CD4-positive, alpha-beta T cell treated with Interleukin-4 for 1 hour (primary cell): ENCODE measurements at places on chromosomes 2 and 18.
A peak's percentile ranks its signal among the peaks of the same experiment; 100 is the strongest.

- no peak for DNase-seq
Observed at GRCh38 chr2:233862261-233862768, 5.9 kb downstream of the MSL3B start.

- DNase-seq = no peak
Observed at GRCh38 chr2:233892793-233893192, 24.4 kb upstream of the TRPM8 start.

DNA sequence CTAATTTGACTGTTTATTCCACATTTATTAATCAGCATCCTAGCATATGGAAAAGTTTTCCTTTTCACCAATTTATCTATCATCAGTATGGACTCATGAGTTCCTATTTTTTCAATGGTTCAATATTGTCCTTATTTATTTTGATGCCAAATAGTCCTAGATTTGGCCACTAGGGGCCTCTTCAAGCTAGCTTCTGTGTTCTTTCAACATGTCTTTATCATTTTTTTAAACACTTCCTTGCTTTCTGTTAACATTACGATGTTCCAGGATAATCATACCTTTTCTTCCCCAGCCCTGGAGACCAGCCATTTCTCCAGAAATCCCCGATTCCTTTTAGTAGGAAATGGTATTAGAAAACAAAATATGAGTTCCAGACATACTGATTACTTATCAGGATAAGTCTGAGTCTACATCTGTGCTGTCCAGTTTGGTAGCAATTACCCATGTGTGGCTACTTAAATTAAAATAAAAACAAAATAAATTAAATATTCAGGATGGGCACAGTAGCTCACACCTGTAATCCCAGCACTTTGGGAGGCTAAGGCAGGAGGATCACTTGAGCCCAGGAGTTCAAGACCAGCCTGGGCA is 70.6 kb downstream of the RPE start:
- DNase-seq = peak; percentile 2

DNA sequence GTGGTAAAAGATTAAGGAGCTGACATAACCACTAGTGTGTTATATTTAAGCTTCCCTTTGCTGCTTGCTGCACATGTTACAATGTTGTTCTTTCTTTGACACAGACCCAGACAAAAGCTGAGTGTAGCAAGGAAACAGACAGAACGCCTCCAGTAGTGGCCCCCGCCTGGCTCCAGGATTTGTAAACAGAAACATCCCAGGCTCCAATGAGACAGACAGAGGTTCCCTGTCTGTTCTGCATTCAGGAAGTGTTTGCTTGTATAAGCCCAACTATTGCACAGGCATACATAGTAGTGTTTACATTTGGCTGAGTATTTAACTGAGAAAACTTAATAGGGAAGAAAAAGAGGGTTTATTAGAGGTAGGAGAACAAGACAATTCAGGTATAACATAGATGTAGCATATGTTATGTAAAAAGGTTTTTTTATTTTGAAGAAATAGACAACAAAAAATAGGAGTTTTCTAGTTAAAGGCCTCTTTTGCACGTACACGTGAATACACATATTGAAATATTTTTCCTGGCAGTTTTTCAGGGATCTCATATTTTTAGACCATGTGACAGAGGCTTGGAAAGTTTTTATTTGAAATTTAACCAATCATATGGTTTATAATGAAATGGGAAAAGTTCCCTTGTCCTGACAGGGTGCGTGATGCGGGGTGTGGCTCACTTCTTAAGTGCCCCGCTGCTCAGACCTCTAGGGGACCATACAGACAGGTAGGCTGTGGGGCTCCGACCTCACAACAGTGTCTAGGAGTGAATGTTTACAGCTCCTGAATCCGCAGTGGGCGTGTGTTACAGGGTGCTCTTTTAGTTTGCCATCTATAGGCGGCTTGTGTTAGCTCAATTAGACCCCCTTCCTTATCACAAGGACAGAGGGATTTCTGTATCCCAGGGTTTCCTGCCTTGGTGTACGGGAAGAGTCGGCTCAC is 118.4 kb downstream of the BMPR2 start:
- DNase-seq = no peak

- no peak for DNase-seq
Observed at GRCh38 chr18:33745871-33746545, 168.0 kb downstream of the ASXL3 start.

GRCh38 chr18:48796491-48797205 is 154.1 kb downstream of the SMAD7 start:
- DNase-seq = no peak

GRCh38 chr18:39198376-39198775 is 1632.8 kb upstream of the CELF4 start:
- DNase-seq = no peak

DNA sequence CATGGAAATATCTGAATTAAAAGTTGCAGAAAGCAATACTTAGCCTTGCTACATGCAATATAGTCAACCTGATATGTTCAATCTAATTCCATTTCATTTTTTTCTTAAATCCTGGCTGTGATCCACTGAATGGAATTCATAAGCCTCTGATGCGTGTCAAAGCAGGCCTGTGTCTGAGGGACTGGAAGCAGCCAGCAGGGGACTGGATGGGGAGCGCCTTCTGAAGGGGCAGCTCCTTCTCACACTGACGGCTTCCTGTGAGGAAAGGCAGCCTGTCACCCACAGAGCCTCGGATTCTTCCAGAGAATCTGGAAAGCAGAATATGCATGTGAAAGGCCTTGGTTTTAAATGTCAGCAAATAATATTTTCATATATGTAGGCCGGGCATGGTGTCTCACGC is 73.5 kb downstream of the KCNF1 start:
- no peak for DNase-seq

DNA sequence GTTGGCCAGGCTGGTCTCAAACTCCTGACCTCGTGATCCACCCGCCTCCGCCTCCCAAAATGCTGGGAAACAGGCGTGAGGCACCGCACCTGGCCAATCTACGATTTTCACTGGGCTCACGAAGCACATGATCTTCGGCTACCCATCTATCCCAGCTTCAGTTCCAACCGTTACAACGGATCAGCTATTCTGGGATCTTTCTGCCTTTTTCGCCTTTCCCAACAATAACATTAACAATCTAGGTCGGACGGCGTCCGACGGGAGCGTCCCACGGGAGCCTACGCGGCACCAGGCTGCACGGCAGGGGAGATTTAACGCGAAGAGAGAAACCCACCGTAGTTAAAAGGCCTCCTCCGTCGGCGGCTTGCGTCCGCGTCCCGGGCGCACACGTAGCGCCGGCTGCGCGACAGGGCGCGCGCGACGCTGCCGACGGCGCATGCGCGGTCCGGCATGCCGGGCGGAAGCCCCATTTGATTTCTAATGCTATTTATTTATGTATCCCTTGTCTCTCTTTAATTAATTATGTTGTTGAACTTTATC is at the start of gene MSL3B:
Gene MSL3B, minus strand, starts transcription at position 394 of the 540 bp plus-strand sequence.
- peak; percentile 52 for DNase-seq

GRCh38 chr2:13481201-13481600 is 764.5 kb downstream of the TRIB2 start:
- no peak for DNase-seq

GRCh38 chr2:120367649-120368048 is 21.7 kb downstream of the INHBB start:
- no peak for DNase-seq

DNA sequence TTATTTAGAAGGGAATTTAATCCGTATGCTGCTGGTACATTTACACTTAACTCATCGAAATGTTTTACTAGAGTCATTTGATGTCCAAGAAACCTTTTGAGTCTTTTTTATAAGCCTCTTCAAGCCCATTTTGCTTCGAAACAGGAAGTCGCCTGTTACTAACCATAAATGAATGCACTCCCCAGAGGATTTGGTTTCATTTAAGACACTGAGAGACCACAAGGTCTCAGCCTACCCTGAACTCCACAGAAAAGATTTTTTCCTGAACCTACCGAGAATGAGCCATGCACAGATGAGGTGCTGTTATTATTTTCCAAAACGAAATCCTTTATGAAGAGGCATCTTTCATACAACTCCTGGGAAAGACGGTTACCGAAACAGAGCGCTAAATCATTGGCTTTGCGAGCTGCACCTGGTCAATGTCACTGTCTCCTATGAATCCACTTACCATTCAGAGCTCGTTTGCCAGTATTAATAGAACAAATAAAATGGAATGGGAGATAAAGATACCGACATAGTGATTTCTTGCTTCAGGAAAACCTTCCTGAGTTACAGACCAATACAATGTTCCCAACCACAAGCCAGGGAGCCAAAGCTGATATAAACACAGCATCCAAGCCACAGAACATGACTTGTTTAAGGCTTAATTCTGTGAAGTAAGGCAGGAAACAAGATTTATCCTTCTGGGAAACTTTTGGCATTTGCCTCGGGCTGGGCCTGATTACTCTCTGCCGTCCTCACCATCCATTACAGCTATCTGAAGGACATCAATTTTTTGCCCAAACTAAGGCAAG is 382.1 kb downstream of the OSR1 start:
- DNase-seq = no peak

- DNase-seq = no peak
Observed at GRCh38 chr18:10935588-10935987, 213.8 kb downstream of the PIEZO2 start.

DNA sequence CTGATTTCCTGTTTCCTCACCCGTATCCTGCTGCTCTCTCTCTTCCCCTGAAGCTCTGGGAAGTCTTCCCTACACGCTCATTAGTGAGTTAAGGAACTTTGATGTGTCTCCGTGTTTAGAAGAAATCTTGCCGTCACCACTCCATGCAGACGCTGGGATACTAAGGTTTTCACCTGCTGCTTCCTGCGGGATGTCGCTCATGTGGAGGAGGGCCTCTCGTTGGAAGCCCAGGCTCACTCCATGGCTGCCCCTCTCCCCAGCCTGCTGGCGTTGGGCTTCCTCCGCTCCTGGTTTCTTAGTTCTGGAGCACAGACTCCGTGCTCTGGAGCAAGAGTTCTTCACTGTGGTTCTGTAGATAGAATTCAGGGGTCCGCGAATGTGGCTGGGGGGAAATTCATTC is 326.3 kb downstream of the GBX2 start:
- no peak for DNase-seq

DNA sequence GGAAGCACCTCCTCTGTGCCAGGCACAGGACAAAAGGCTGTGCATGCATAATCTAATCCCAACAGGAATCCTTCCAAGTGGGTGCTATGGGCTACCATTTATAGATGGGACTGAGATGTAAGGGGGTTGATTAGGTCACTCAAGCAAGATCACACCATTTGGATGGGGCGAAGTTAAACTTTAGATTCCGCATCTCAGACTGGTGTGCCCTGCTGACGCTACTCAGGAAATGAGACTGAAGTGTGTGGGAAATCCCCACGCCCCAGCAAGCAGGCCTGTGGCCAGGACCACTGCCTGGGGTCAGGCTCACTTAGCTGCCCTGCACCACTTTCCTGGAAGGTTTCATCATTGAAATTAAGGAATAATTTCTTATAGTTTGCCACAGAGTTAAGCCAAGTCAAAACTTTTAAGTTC is 70.5 kb upstream of the PPP1CB start:
- DNase-seq = peak; percentile 82

DNA sequence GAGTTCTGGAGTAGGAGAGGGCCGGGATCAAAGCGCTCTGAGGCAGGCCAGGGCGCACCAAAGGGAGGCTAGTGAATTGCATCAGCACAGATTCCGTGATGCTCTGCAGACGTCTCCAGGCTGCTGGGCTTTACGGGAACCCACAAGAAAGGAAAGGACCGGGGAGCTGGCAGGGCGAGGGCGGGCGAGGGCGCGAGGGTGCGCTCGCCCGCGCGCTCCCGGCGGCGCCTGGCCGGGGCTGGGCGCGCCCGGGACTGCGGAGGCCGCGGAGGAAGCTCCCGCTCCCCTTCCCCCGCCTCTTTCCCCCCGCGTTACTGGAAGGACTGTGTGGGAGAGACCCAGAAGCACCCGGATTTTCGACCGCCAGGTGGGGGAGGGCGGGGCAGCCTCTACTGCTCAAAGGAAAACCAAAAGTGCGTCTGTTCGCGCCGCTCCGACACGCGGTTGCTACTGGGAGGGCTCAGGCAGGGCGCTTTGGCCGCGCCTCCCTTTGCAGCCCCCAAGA is 2.4 kb upstream of the FOSL2 start:
- DNase-seq = peak; percentile 81

- DNase-seq = no peak
Observed at GRCh38 chr18:58252166-58252565, 208.1 kb downstream of the NEDD4L start.

GRCh38 chr2:9538000-9538507 is 17.6 kb downstream of the ADAM17 start:
- no peak for DNase-seq

GRCh38 chr2:68878753-68879152 is 7.6 kb upstream of the BMP10 start:
- DNase-seq = no peak

GRCh38 chr2:79179036-79179435 is 19.5 kb upstream of the REG3A start:
- DNase-seq = no peak

- no peak for DNase-seq
Observed at GRCh38 chr2:226943862-226944620, 108.2 kb downstream of the RHBDD1 start.

DNA sequence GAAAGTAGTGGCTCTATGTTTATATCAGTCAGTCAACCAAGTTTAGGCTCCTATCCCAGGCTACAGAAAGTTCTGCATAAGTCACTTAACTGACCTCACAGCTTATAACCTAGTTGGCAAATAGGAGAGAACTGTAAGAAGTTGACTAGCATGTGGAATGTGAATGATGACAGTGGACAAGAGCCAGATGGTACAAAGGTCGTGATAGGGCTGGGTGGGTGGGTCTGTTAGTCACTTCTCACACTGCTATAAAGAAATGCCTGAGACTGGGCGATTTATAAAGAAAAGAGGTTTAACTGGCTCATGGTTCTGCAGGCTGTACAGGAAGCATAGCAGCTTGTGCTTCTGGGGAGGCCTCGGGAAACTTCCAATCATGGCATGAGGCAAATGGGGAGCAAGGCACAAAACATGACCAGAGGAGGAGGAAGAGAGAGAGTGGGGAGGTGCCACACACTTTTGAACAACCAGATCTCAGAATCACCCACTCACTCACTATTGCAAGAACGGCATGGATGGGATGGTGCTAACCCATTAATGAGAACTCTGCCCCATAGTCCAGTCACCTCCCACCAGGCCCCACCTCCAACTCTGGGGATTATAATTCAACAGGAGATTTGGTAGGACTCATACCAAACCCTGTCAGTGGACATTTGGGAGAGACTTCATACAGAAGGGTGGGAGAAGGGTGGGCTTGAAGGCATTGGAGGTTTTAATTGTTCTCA is 68.8 kb downstream of the LTBP1 start:
- DNase-seq = no peak

GRCh38 chr2:68653538-68653982 is 10.2 kb downstream of the PROKR1 start:
- peak; percentile 20 for DNase-seq

DNA sequence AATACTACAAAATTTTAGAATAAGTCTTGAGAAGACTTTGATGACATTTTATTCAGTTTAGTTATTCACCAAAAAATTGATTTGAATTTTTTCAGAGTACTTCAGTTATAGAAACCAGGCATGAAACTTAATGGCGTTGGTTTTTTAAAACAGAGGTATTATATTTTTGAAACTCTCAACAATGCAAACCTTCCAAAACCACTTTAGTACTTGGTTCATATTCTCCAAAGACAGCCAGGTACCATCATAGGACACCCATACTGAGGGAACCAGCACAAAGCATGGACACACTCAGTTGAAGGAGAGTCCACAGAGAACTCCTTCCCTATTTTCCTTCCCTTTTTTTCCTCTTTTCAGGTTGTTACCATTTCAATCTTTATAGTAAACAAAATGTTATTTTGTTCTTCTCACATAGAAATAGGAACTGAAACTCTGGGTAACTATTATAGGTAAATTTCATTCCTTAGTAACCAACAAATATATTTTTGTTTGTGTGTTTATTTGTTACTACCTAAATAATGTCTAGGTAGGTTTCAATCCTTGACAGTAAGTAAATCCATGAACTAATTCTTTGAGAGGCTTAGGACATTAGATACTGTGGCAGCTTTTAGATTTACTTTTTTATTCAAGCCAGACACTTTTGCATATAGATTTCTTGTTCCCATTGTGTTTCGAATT is 95.8 kb downstream of the TMEFF2 start:
- no peak for DNase-seq
